ENCODE measurements at places on chromosomes 2 and 18.

DNA sequence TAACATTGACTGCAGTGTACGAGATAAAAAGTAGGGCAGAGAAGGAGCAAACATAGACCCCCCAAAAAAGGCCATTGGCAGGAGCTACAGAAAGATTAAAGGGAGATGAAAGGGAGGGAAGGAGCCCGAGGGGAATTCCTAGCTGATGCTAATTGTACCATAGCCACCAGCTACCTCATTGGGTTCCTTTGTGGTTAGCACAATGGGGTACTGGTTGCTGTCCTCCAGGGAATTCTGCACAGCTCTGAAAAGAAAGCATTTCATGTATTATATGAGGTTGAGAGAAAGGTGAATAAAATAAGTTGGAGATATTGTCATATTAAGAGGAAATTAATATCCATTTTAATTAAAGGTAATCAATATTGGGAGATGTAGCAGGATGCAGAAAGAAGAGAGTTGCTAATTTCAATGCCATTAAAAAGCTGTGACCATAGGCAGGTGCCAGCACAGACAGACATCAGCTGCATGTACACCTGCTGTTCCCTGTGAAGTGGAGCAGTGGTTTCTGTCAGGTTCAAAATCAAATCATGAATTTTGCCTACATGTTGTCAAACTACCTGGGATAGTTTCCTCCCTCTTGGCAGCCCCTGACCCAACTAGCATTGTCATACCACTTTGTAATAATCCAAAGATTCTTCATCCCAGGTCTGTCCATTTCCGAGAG, 185.4 kb upstream of the DLGAP1 start:
- DNase-seq: no peak

- DNase-seq: no peak
Measured at GRCh38 chr2:101300836-101301235, 7.7 kb downstream of the RNF149 start.

- no peak for DNase-seq
Measured at GRCh38 chr2:74702001-74702715, 48.1 kb downstream of the SEMA4F start.

DNA sequence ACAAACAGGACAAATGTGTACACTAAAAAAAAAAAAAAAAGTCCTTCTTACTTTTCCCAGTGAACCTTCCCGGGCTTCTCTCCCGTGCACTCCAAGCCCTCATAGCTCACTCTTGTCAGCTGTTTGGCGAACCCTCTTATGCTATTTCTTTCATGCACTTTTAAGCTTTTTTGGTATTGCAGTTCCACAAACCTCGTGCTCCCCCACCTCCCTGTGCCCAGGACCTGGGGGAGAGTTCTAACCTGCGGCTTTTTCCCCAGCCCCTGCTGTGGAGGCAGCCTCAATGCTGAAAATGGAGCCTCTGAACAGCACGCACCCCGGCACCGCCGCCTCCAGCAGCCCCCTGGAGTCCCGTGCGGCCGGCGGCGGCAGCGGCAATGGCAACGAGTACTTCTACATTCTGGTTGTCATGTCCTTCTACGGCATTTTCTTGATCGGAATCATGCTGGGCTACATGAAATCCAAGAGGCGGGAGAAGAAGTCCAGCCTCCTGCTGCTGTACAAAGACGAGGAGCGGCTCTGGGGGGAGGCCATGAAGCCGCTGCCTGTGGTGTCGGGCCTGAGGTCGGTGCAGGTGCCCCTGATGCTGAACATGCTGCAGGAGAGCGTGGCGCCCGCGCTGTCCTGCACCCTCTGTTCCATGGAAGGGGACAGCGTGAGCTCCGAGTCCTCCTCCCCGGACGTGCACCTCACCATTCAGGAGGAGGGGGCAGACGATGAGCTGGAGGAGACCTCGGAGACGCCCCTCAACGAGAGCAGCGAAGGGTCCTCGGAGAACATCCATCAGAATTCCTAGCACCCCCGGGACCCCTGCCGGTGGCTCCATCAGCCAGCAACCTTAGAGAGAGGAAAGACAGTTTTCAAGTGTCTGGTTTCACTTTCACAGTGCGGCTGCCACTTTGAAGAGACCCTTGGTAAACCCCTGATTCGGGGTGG, 826 bp downstream of the KCNE4 start:
- no peak for DNase-seq

DNA sequence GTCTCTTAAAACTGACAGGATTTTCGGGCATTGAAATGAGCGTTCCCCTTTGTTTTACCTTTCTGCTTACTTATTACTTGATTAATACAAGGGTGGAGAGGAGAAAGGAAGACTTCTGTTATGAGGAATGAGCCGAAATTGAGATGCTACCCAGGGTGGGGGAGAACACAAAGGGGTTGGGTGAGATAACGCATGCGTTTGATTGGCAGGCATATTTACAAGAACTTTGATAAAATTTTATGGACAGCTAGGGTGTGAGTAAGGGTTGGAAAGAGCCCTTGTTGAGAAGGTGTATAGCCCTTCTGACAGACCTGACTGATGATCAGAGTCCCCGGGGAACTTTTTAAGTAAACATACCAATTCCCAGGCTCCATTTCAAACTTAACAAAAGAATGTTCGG, 1.8 kb downstream of the RNF138 start:
- no peak for DNase-seq

- DNase-seq: no peak
Measured at GRCh38 chr2:10242998-10243925, 59.4 kb upstream of the HPCAL1 start.

DNA sequence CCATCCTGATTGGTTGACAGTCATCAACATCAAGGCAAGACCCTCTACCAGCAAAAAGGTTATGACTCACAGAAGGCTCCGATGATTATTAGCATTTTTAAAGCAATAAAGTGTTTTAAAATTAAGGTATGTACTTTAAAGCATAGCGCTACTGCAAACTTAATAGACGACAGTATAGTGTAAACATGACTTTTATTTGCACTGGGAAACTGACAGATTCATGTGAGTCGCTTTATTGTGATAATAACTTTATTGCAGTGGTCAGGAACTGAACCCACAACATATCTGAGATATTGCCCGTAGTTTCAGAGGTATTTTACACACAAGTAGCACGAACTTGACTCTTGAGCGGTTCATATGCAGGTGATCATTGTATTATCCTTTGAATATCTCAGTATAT, 249.1 kb downstream of the LTBP1 start:
- no peak for DNase-seq

DNA sequence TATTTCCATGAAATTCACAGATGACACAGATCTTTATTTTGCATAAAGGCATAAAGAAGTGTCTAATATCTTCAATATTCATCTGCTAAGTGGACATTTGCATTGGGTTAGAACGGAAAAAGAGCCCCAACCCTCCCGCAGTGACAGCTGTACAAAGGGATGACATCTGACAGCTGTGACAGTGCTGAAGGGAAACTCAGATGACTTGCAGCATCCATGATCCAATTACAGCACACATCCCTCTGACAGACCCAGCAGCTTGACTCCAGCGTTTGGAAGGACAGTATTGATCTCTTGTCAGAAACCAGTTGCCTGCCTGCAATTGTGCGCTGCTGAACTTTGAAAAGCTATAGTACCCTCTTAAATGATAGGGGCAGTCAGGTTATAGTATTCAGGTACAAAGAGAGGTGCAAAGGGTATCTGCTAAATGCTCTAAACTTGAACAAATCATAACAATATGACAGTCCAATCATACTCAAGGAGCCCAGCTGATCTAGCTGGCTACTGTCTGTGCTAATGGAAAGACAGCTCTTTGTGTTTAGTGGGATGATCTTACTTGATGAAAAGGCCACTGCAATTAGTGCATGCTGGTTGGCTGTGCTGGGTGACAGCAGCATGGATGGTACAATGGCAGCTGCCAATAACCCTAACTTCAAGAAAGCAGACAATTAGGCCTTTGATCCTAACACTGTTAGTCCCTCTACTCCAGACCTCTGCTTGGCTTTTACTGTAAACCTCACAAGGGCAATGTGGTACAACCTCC, 599.2 kb downstream of the NR4A2 start:
- DNase-seq: no peak

DNA sequence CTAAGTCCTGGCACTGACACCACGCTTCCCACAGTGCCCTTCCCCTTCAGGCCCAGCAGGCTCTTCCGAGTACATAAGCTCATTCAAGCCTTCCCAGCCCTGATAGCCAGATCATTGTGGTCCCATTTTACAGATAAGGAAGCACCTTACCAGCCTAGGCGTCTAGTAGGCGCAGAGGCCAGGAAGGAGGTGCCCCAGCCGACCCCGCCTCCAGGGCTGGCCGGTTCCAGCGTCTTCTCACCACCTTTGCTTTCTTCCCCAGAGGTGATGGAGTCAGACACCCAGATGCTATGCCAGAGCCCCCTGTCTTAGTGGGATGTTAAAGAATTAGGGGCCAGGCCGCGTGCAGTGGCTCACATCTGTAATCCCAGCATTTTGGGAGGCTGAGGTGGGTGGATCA, 28.9 kb upstream of the EFHD1 start:
- no peak for DNase-seq

GRCh38 chr2:9179572-9180201, 26.9 kb upstream of the ASAP2 start:
- no peak for DNase-seq

DNA sequence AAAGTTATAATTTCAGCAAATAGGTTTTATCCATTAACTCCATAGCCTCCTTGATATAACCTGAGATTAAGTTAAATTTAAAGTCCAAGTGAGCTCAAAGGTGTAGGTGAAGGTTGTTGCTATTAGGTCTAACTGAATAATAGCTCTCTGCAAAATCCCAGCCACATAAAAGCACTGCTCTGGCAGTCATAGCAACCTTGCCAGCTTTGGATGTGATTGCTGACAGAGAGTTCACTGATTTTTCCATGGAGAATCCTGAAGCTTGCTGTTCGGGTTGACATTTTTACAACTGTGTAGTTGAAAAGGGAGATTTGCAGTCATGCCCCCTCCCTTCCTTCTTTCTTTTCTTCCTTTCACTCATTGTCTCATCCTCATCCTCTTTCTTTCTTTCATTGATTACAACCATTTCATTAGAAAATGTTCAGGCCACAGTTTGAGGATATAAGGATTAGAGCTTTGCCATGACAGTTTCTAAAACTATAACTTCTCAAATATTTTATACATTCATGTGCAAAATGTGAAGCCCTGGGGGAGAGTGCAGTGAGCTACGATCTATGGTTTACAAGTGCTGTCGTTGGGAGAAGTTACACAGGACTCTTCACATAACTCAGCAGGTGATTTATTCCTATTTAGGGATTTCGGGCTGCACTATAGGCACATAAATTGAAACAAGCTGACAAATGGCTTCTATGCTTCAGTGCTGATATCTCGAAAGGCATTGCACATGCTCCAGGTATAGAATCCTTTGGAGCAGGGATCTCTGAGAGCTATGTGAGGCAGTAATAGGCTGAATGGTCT, 193.8 kb downstream of the LRRTM4 start:
- no peak for DNase-seq

GRCh38 chr2:67867735-67868134, 195.1 kb downstream of the C1D start:
- no peak for DNase-seq

- DNase-seq: no peak
Measured at GRCh38 chr2:19114126-19114525, 244.3 kb downstream of the OSR1 start.

DNA sequence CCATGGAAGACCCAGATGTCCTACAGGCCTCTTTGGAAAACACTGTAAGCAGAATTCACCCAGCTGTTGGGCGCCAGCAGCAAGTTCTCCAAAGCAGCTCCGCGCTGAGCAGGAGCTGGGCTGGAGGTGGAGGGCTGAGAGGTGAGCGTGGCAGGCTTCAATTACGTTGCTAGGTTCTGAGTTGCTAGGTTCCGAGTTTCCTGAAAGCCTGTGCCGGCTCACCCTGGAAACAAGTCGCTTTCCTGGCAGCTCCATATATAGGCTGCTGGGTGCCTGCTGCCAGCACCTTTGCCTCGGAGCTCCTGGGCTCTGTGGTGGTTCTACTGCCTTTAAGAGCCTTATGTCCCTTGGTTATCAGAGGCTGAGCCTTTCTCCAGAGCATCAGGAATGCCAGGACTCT, 14.4 kb upstream of the EGR4 start:
- DNase-seq: no peak

- DNase-seq: no peak
Measured at GRCh38 chr2:179265082-179265510, 464 bp upstream of the SESTD1 start.

- DNase-seq: no peak
Measured at GRCh38 chr2:120330946-120331822, 14.8 kb upstream of the INHBB start.

- DNase-seq: no peak
Measured at GRCh38 chr2:97691166-97691565, 21.7 kb downstream of the C2orf92 start.

DNA sequence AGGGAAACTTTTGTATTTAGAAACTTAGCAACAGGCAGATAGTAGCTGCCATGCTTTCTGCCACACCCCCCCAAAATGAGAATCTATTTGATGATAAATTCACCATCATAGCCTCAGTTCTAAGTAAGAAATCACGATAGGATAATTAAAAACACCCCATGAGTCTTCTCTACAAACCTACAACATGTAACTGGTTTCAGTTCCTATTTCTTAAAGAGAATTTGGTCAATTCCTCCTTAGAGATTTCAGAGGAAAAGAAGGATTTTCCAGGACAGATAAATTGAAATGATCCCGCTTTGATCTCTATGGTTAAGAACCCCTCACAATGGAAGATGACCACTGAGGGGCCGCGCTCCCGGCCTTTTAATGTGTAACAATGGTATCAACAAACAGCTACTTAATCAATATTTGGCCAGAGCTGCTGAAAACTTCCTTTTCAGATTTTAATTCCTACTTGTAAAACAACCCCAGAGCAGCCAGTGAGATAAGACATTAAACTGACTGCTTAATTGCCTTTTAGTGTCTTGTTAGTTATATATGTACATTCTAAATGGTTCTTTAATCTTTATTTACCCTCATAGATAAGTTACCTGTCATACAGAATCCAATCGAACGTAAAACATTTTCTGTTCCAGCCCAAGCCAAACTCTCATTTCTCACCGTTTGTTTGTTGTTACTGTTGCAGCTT, 10.1 kb downstream of the PAX3 start:
- no peak for DNase-seq

- no peak for DNase-seq
Measured at GRCh38 chr2:145798419-145798818, 1278.5 kb upstream of the ZEB2 start.

GRCh38 chr2:143835481-143835880, 684.4 kb downstream of the ZEB2 start:
- DNase-seq: no peak

GRCh38 chr2:231306791-231307393, 88.6 kb upstream of the B3GNT7 start:
- no peak for DNase-seq

- no peak for DNase-seq
Measured at GRCh38 chr18:10161315-10161714, 247.5 kb downstream of the VAPA start.

All from esophagus squamous epithelium (tissue), 5 donors.